ENCODE measurements at places on chromosomes 1 and 21.

DNA sequence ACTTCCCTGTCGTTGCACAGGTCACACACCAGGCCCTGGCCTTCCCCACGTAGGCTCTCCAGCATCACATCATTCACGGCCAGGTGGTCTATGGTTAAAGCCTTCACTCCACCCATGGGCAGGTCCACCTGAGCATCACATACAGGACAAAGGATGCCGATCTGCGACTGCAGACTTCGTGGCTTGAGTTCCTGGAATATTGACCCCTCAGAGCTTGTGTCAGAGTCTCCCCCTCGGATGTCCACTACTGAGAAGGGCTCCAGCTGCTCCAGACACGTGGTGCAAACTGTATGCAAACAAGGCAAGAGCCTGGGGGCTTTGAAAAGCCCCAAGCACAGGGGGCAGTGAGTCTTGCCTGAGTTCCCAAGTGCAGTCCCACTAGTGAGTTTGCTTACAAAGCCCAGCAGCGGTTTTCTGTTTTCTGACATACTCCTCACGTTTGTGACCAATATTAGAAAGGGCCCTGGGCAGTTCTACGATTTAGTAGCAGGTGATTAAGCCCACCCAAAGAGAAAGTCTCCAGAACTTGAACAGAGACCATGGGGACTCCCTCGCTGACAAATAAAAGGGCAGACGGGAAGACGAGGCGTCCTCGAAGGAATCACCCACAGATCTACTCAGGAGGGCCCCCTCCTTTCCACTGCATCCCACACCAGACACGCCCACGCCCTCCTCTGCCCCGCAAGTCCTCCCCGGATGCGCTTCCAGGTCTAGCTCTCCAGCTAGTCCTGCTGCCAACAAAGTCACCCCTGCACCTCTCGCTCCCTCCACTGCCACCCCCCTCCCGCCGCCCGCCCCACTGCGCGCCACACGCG is 568 bp downstream of the TRIM45 start:
- no peak for DNase-seq

DNA sequence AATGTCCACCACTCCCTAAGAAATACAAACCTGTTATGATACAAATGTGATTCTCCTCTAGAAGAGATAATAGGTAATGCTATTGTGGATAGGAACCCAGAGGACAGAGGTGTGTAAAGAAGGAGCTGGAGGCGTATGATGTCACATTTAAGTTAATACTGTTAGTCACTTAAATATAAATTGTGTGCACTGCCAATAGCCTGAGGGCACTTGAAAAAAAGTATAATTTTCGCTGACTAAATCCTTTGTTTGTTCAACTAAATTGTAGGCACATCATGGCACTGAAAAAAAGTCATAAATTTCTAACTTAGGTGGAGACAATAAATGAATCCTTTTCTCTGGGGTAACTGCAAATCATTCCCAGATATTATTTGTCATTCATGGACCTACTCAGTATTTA is 4.4 kb downstream of the RCSD1 start:
- no peak for DNase-seq

- no peak for DNase-seq
Measured at GRCh38 chr21:37744551-37744950, 171.7 kb downstream of the KCNJ6 start.

- DNase-seq = no peak
Measured at GRCh38 chr1:95171270-95172245, 54.4 kb downstream of the TLCD4 start.

DNA sequence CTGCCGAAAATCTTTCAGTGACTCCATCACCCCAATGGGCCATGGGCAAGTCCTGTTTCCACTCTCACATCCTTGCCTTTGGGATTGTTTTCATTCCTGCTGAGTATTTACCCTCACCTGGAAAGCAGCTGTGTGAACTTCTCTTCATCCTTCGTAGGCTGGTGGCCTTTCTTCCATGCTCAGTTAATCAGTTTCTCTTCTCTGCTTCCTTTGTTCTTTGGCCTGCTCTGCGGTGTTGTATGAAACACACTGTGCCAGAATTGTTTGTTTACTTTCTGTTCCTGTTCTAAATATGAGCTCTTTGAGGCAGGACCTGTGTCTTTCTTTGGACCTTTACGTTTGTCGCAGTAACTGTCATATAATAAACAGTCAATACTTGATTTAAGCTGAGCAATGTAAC is 48.6 kb downstream of the ITSN1 start:
- DNase-seq = no peak

GRCh38 chr1:70819785-70820184 is 227.8 kb downstream of the PTGER3 start:
- DNase-seq = no peak

DNA sequence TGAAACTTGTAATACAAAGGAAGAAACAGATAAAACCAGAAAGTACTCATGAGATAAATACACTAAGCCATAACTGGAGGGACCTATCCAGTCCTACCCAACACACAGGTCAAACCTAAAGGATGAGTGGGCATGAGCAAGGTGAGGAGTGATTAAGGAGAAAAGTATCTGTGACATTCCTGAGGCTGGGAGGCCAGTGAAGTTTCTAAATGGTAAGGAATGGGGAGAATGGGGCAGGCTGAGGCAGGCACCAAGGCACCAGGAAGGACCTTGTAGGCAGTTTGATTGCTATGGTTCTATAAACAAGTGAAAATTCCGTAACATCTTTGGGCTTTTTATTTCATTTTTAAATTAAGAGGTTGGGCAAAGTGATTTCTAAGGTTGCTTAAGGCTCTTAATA is 10.4 kb downstream of the DDX59 start:
- DNase-seq = no peak

GRCh38 chr1:202860744-202861419 is 28.1 kb downstream of the RABIF start:
- DNase-seq = peak; percentile 81

GRCh38 chr1:38677311-38677710 is 182.3 kb downstream of the RRAGC start:
- no peak for DNase-seq

- peak; percentile 50 for DNase-seq
Measured at GRCh38 chr1:111399792-111400610, 27.5 kb downstream of the OVGP1 start.

GRCh38 chr1:221987860-221988520 is 246.1 kb upstream of the DUSP10 start:
- DNase-seq = no peak

- no peak for DNase-seq
Measured at GRCh38 chr1:2059290-2059953, 9.2 kb downstream of the PRKCZ start.

DNA sequence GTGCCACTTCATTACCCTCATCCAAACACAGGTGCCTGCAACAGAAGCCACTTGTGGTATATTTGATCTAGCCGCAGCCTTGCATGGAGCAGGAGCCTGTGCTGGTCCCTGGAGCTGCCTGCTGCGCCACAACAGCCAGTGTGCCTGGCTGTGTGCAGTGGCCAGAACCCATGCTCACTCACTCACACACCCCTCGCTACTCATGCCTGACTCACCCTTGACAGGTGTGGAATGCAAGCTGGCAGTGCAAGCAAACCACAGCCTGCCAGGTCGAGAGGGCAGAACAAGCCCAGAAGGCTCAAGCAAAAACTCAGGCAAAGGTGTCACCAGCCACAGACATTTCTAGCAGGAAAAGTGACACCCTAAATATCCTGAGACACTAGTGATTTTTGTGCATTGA is 1510.9 kb downstream of the KCNT2 start:
- DNase-seq = peak; percentile 83

GRCh38 chr1:110583505-110583904 is 22.7 kb downstream of the KCNA2 start:
- no peak for DNase-seq

- peak; percentile 97 for DNase-seq
Measured at GRCh38 chr1:20493839-20494608, 8.0 kb upstream of the CAMK2N1 start.

GRCh38 chr1:119773711-119774241 is 5.1 kb upstream of the HMGCS2 start:
- DNase-seq = peak; percentile 88

GRCh38 chr1:1223891-1224290 is 7.9 kb downstream of the SDF4 start:
- no peak for DNase-seq

GRCh38 chr1:14852291-14852690 is 253.8 kb downstream of the KAZN start:
- no peak for DNase-seq

- no peak for DNase-seq
Measured at GRCh38 chr1:175862408-175862807, 119.0 kb upstream of the TNR start.

GRCh38 chr1:54816951-54817350 is 15.8 kb upstream of the TTC22 start:
- DNase-seq = no peak

- DNase-seq = no peak
Measured at GRCh38 chr1:8402109-8402710, 84.3 kb downstream of the SLC45A1 start.

DNA sequence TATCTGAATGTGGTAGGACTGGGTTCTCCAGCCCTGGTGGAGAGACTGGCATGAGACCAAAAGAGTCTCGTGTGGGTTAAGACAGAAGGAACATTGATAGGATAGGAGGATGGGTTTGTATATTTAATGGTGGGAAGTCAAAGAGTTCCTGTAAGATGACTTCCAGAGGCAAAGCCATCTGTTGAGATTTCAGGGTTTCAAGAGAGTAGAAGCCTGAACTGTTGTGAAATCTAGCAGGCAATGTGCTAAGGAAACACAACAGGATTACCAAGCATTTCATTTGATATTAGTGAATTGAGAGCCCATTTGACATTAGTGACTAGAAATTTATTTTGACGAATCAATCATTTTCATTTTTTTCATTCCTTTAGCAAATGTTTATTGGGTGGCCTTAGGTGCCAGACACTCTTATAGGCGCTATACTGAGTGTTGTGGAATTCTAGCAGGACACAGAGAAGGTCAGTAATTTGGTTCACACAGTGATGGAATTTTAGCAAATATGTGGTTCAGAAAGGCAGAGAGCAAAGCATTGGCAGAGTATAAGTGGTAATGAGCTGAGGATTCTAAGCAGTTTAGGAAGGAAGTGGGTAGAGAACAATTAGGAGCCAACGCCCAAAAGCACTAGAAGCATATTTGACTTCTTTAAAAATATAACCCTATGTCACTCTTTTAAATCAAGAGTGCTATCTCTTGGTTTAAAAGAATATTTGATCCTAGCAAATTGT is 149.3 kb downstream of the AK5 start:
- DNase-seq = no peak

DNA sequence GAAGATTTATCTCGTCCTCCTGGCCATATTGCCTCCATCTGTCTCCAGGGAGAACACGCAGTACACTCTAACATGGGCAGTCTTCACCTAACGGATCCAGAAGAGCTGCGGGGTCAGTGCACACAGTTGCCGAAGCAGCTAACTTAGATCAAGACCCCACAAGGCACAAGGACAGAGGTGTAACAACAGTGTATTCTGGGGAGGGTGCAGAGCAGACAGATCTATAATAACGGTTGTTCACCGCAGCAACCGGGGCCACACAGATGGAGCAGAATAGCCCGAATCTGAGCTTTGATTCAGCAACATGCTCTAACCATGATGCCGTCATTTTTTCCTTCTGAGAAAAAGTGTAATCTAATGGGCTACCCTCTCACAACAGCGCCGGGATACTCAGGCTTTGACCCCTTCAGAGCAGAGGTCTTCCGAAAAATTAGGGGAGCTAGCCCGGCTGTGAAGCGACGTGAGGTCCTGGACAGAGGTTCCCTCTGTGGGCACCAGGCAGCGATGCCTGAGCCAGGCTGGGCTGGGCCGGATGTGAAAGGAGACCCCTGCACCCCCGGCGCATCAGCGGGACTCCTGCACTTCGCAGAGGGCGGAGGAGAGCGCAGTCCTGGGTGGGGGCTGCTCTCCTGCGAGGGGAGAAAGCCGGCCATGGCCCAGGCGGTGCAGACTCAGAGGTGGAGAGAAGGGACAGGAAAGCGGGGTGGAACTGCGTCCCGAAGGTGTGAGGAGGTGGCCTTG is 57.5 kb downstream of the BCL9 start:
- DNase-seq = no peak

DNA sequence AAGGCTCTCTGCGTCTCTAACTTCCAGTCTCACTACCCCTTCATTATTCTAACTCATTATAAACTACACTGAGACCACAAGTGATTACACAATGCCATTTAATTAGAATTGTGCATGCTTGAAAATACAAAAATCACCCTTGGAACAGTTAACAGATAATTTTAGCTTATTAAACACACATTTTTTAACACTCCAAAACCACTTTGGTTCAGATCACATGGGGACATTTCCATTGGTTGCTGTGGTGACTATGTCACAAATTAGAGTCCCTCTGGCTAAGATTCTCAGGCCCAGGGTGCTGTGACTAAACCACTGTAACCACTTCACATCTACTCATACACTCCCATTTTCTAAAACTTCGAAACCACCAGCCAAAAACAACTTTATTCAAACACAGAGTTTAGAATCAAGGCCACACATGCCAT is 43.0 kb downstream of the JAK1 start:
- no peak for DNase-seq

DNA sequence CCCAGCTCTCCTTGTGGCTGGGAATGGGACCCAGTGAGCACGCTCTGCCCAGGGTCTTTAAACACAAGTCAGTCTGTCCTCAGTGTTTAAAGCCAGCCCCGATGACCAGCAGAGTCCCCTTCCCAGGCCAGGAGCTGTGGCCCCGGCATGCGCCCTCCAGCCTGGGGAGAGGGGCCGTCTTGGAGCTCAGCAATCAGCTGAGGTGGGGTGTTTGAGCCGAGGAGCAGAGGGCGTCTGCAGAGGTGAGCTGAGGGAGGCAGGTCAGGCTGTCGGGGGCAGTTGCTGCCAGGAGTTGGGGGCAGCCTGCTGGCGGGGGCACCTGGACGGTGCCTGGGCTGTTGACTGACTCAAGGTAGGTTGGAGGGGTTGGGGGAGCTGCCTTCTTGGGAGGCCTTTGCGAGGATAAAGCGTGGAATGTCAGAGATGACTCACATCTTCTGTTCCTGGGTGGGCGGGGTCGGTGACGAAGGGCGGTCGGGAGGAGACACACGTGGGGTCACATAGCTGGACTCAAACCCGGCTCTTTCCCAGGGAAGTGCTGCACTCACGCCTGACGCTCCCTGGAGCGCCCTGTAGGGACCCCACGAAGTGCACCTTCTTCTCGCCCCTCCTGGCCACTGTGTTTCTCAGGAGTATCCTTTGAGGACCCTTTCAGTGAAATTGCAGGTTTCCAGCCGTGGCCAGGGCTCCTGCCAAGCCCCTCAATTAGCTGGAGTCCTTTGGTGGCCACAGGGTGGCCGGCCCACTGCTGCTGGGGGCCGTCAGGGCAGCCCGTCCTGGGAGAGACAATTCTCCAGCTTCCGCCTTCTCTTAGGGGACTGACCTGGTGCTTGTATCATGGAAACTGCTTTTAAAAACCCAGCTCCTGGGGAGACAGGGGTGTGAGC is 86.2 kb downstream of the SIK1 start:
- no peak for DNase-seq
